CD4-positive, alpha-beta T cell treated with Interleukin-15 for 4 hours (primary cell): ENCODE measurements at places on chromosomes 3 and 15.

- no peak for DNase-seq
These were observed 248.4 kb downstream of the ISL2 start for GRCh38 chr15:76584868-76585575.

DNA sequence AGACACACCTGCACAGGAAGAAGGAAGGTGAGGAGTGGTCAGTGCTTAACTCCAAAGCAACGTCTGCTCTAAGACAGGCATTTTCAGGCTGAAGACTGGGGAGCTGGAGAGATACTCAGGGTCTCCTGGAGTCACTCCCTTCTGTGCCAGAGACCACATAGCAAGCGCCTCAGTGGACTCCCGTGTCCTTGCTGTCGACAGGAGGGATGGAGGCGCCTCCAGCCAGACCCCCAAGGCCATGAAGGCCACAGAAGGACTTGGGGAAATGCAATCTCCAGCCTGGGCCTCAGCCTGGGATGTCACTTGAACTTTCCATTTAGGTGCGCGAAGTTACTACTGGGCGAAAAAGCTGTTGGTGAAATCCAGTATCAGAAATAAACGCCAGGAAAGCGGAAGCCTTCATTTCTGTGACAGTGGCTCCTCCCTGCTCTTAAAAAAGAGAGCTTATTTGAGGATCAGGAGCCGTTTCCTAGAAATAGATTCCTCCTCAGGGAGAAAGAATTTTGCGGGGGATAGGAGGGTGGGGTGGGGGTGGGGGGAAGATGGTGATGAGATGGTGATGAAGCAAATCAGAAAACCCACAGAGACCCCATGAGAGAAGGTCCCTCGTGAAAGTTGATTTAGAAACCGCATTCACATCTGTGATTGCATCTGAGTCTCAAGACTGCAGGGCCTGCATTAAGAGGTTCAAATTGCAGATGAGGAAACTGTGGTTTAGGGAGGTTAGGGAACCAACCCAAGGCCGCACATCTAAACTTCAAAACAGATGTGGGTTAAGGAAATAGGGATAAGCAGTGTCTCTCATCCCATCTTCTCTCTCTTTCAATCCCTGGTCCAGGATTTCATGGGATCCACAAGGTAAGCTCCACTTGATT is 78.8 kb downstream of the ATP2B2 start:
- no peak for DNase-seq

GRCh38 chr15:39444735-39445470 is 136.0 kb upstream of the THBS1 start:
- DNase-seq: no peak

- DNase-seq: no peak
These were observed 10.1 kb downstream of the GOLIM4 start for GRCh38 chr3:168085491-168086119.

DNA sequence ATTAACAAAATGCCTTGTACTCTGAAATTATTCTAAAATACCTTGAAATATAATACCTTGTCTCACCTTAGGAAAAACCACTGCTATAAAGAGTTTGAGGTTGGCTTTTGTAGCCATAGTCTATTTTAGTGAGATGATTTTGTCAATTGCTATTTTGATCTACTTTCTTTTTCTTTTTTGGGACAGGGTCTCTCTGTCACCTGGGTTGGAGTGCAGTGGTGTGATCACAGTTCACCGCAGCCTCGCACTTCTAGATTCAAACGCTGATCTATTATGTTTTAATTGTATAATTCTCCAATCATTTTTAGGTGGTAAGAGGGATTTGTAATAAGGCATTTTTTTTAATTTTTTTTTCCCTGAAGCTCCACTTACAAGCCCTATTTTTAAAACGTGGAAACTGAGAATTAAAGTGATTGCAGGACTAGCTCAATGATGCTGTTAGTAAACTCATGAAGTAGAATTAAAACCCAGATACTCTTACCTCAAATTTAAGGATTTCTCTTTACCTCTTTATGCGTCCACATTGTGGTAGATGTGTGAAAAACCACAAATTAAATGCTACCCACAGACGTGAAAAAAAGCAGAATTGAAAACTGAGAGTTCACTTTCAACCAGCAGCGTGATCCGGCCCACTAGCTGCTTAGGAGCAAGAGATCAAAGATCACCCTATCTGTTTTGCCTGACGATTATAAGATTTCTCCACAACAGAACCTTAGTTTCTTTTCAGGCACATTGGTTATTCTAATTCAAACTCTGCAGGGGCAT is 384.2 kb downstream of the CGGBP1 start:
- no peak for DNase-seq

DNA sequence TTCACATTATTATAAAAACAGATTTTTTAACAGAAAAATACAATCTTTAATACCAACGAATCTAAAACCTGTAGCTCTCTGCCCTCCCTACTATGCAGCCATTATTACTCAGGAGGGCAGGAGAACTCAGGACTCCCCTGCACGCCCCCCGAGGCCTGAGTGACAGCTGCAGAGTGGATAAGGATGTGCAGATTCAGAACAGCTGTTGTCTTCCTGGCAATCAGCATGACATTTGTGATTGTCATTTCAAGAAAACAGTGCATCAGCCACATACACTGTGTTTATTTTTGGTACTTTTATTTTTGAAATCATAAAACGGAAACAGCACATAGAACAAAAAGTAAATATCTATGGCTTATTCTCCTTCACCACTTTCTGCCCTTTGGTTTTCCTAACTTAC is 450.8 kb downstream of the OCA2 start:
- no peak for DNase-seq

- no peak for DNase-seq
These were observed 29.8 kb upstream of the PRR23E start for GRCh38 chr3:127162947-127163645.

DNA sequence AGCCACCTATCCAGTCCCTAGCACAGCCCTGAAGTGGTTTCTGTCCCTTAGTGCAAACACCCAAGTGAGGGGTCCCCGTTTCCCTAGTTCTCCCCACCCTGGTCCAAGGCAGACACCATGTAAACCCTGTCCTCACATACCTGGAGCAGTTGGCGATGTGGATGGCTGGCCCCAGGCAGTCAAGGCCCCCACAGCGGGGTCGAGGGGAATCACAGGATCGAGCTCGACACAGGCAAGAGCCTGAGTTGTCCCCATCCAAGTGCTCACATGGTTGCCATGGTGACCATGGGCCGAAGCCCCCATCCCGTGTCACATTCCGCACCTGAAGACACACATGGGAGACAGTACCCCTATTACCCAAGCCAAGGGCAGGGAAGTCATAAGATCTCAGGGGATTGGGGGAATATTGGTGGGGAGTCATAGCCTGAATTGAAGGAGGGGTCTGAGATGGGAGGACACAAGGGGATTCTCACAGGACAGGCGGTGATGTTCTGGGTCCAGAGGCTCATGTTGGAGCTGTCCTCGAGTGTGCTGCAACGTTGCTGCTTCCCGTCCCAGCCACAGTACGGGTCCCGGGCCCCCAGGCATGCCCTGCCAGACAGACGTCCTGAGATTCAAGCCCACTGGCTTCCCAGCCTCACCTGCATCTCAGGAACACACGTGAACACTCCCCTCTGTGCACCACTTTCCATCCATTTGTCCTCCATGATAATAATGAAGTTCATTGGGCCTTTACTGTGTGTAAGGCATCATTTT is 112.1 kb downstream of the SEMA5B start:
- no peak for DNase-seq

GRCh38 chr15:40333922-40334492 is 6.7 kb downstream of the CCDC9B start:
- peak; percentile 6 for DNase-seq
